Posterior vena cava (tissue), 2 donors: ENCODE measurements at places on chromosomes 16 and 17. TPM values are rescaled to one million over a fixed set of nuclear protein-coding genes. Genes with fewer than 3 reads are reported as not detected.

GRCh38 chr16:3655396-3656159 is 1.1 kb downstream of the DNASE1 start:
- DNase-seq = peak; percentile 51

CEP112 gene
- 33.4 TPM for total RNA-seq

DNA sequence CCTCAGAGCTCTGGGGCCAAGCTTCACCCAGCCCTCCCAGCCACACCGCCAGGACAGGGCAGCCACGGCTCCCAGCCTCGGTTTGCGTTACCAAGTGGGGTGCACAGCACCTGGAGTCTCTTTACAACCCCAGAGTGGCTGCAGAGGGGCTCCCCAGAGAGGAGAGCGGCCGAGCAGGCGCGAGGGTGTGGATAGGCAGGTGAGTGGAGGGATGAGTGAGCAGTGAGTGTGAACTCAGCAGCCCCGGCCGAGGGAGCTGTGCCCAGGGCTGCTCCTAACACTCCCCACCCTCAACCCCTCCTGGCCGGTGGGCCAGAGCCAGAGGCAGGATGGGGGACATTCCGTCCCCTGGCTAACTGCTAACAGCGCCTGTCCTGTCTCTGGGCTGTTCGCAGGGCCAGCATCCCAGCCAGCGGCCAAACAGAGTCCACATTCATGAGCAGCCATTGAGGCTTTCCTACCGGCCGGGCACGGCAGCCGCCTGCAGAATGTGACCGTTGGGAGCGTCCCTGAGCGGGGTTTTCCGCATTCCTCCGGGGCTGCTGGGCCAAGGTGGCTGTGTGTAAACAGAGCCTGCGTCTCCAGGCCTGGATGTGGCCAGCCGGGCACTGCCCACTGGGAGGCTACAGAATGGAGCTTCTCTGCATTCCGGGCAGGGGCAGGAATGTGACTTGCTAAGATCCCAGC is 5.3 kb downstream of the ZNF469 start:
- DNase-seq = no peak

GRCh38 chr17:20156196-20157000 is 147.2 kb downstream of the SPECC1 start:
- DNase-seq = peak; percentile 82

SEPTIN12 gene
- total RNA-seq = not detected

DNA sequence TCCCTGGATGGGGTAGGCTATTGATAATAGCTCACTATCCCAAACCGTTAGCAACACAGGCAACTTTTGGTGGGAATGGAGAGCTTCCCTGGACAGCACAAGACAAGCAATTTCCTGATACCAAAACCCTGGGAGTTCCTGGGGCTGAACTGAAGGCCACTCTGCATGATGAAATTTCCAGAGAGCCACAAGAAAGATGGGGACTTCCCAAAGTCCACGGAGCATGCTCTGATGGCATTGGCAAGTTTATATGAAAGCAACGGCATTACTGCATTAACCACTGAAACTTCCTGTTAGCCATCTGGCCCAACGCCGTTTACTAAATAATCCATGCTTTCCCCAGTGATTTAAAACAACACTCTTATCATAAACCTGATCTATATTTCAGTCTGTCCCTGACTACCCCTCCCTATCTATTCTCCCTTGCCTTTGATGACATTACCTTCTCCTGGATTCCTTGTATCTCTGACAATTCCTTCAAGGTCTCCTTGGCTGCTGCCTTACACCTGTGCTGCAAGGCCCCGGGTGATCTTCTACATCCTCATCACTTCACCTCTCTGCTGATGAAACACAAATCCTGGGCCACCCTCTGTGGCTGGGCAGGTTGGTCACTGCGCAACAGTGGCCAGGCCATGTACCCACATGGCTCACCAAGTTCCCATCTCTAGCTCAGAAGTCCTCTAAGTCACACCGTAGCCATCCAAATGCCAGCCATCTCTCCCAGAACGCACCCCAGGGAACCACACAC is 108.5 kb upstream of the RCVRN start:
- no peak for DNase-seq

- no peak for DNase-seq
Observed at GRCh38 chr17:1351275-1351674, 48.7 kb downstream of the YWHAE start.

DNA sequence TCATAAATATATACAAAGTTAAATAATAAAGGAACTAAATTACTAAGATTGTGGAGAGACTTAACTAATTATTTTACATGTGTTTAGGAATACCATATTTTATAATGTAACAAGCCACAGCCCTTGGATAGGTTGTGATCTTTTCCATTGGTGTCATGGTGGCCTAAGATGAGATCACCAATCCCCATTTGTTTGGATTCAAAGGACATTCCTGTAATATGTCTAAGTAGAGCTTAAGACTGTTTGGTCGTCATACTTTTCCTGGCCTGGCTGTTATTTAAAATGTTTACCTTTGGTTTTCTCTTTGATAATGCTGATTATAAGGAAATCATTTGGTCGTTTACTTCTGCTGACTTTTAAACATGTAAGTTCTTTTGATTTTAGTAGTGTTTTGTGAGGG is 118.1 kb downstream of the NLK start:
- DNase-seq = no peak

GRCh38 chr16:8776129-8776584 is 21.3 kb downstream of the TMEM186 start:
- DNase-seq = no peak

GRCh38 chr17:47693731-47694580 is at the start of gene TBKBP1:
Gene TBKBP1, plus strand, starts transcription at chr17:47694161. Its CDS starts 1,952 bp downstream, at chr17:47696113.
- DNase-seq = no peak

PRSS8 gene
- total RNA-seq = 0.23 TPM
